NCI-H2171 (cell line): ENCODE measurements at places on chromosomes 13 and 19.

- no peak for DNase-seq
These were observed 794.3 kb downstream of the LIG4 start for GRCh38 chr13:107421028-107421427.

DNA sequence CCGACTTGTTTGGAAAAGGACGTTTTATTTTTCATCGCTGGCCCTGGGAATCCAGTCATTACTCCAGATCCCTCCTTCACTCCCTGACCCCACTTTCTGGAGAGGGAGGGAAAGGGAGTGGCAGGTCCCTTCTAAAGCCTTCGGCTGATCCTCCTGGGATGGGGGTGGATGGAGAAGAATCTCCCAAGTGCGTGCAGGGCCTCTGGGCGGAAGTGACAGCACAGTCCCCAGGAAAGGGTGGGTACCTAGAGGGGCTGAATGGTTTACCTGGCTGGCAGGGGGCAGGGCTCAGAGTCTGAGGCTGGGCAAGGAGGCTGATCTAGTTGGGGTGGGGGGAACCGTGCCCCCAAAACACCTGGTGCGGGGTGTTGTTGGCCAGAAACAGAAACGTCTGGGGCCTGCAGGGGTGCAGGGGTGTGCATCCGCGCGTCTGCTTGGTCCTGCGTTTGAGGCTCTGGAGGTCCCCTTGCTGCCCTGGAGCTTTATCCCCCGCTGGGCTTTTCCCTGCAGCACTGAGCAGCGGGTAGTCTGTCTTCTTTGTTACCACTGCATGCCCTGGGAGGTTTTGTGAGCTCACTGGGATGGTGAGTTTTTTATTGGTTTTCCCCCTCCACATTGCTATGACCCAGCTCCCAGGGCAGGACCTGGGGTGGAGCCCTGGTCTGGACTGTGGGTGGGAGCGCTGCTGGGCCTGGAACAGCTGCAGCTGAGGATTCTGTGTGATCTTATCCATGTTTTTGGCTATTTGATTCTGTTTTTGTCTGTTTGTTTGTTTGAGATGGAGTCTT lies 3.0 kb upstream of the ZNF628 start:
- DNase-seq, result no peak

- DNase-seq, result peak; percentile 91
These were observed at the start of gene POU4F1 for GRCh38 chr13:78603240-78603957. Gene POU4F1 (minus strand): TSS chr13:78603552. CDS start chr13:78603326, 226 bp downstream.

DNA sequence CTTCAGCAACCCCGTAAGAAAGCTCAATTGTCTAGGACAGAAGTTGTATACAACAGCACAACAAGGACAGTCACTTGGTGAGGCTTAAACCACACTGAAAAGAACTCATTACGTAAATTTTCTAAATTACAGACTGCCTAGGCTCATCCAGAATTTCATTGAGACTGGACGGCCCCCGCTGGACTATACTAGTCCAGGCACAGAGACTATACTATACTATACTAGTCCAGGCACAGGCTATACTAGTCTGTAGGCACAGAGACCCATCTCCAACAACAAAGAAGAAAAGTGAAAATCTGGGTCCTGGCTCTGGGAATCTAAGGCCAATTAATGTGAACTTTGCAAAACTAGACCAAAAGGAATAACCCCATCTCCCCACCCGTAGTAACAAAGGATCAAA lies 700 bp downstream of the ZNF816 start:
- DNase-seq, result no peak

DNA sequence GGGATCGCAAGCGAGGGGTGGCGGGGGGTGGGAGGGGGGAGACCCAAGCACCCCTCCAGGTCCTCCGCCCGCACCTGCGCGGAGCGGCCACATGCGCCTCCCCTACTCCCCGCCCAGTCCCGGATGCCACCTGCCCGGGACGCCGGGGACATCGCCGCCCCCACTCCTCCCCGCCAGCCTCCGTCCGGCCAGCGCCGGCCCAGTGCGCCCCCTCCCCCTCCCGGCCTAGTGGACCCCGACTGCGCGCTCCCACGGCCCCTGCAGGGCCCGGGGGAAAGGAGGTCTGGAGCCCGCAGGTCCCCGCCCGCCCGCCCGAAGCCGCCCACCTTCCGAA lies 263 bp downstream of the RHPN2 start:
- peak; percentile 27 for DNase-seq

- no peak for DNase-seq
These were observed 37.7 kb upstream of the ESD start for GRCh38 chr13:46834657-46835056.

- DNase-seq, result no peak
These were observed 79.1 kb downstream of the ESD start for GRCh38 chr13:46717856-46718255.

GRCh38 chr13:29887030-29887557 lies 36.7 kb upstream of the UBL3 start:
- no peak for DNase-seq

DNA sequence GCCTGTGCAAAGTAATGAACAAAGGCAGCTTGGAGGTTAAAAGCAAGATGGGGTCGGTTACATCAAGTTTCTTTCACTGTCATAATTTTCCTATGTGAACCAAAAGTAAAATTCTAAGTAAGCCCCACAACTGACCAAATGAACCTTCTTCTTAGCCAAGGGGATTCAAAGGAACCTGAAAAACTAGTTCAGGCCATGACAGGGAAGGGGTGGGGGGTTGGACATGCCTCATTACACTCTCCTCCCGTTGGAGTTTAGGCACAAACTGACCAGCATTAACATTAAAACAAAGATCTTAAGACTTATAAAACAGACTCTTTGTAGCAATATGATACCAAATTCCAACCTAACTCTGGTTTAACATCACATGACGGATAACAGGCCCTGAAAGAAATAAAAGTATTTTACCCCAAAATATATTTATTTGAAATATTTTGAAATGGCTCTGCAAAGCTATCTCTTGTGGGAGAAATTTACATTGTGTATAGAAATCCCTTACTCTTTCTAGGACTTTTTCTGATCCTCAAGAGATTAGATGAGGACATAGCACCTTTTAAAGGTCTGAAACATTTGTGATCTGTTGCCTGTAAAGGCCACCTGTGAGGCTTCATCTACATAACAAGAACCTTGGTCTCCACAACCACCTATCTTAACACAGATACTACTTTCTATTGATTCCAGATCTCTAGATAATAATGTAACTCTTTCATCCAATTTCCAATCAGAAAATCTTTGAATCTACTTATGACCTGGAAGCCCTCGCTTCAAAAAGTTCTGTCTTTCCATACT lies 1829.0 kb upstream of the MIR17HG start:
- DNase-seq, result no peak

DNA sequence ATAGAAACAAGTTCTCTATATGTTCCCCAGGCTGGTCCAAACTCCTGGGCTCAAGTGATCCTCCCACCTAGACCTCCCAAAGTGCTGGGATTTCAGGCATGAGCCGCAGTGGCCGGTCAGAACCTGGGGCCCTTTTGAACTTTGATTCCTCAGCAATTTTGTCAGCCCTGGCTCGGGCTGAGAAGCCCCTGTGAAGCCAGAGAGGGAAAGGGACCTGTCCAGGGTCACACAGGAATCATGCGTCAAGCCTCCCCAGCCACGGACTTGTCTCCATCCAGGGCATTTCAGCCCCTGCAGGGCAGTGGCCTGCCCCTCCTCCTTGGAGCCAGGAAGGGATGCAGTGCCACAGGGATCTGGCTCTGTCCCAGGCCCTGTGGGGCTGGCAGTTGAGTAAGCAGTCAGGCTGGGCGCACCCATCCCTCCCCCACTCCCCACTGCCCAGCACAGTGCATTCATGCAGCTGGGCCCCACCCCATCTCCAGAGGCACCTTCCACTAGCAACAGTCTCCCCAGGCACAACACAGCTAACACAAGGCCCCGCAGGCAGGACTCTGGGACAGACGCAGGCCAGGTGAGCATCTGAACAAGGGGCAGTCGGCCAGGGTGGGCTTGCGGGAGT lies at the start of gene CAPS:
Gene CAPS (plus strand): TSS at position 516 of the 619 bp plus-strand sequence. CDS start 153 bp downstream, outside the sequence.
- DNase-seq, result no peak

DNA sequence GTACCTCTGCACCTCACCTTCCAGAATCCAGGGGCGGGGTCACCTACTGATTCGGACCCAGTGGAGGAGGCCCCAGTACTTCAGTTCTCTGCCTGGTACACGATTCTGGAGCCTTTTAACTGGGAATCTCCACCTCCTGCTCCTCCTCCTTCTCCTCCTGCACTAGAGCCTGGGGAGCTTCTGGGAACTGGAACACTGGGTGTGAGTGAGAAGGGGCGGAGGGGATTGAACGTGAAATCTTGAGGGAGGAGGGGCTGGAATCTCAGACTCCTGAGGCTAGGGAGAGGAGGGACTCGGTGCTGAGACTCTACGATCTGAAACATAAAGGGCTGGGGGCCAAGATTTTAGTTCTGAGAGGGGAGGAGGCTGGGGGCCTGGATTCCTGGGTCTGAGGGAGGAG lies at the start of gene KLK8:
Gene KLK8 (minus strand): TSS at position 90 of the 400 bp plus-strand sequence. CDS start 437 bp downstream, outside the sequence.
- no peak for DNase-seq

DNA sequence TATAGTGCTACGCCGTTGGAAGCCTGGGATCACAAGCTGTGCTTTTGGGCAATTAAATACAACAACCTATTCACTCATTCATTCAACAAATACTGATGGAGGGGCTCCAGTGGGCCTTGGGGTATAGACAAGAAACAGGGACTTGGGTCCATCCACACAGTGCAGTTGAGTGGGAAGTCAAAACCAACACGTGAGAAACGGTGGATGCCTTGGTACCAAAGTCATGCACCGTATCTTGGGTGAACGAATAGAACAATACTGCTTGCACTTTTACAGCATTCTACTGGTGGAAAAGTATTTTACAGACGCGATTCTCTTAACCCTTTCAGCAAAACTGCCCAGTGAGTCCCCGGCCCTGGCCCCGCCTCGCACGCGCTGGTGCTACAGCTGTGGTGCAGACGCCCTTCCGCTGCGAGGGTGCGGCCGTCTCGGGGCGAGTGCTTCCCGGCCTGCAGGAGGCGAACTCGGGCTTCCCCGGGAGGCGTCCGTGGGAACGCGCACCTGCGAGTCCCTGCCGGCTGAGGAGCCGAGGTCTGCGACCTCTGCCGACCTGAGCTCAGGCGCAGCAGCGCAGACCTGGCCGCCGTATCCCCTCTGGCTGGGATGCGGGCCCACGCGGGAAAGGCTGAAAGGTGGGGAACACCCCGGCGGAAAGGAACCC lies 8.3 kb downstream of the TNFRSF19 start:
- no peak for DNase-seq

- no peak for DNase-seq
These were observed 29.6 kb upstream of the DOCK9 start for GRCh38 chr13:99007414-99007986.

- no peak for DNase-seq
These were observed 94.6 kb upstream of the FARP1 start for GRCh38 chr13:98048265-98048664.

DNA sequence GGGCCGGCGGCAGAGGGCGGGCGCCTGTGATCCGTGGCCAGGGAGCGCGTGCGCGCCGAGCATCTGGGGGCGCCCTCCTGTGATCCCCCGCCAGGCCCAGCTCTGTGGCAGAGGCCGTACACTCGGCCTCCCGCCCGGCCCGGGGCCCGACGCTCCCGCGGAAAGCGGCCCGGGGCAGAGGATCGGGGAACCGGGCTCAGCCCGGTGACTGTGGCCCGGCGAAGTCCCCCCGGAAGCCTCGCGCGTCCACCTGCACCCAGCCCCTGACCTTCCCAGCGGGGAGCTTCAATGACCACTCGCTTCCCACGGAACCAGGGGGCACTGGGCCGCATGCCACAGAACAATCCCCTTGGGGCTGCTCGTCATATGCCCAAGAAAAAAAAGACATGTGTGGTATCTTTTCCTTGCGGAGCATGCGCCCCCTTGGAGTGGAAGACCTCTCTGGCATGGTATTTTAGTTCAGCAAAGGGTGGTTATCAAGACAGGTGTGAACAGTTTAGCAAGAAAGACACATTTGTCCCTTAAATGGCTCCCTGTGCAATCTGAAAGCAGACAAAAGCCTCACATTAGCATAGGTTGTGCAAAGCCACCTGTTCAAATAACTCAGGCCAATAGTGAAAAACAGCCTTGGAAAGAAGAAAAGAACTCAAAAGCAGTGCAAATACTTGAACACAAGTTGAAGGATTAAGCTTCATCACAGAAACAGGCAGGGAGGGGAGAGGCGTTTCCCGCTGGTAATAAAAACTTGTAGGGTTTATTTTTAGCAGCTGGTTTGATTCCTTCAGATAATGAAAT lies 290.9 kb upstream of the SOX21 start:
- DNase-seq, result peak; percentile 60

DNA sequence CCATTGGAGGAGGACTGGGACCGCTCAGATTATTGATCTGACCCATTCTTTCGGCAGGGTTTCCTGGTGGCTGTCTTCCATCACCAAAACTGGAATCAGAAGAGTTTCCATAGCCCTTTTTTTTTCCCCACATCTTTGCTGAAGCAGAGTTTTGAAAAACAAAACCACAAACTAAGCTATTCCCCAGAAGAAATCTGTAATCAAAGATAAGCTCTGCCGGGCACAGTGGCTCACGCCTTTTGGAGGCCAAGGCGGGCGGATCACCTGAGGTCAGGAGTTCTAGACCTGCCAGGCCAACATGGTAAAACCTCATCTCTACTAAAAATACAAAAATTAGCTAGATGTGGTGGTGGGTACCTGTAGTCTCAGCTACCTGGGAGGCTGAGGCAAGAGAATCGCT lies 4.2 kb upstream of the ICAM1 start:
- no peak for DNase-seq

DNA sequence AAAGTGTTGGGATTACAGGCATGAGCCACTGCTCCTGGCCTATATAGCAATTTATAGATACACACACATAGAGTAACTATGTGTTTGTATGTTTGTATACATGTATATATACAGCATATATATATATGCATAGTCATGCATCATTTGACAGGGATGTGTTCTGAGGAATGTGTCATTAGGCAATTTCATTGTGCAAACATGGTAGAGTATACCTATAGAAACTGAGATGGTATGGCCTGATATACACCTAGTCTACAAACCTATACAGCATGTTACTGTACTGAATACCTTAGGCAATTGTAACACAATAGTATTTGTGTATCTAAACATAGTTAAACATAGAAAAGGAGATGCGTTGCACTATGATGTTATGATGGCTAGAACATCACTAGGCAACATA lies 53.0 kb upstream of the PCCA start:
- DNase-seq, result no peak

DNA sequence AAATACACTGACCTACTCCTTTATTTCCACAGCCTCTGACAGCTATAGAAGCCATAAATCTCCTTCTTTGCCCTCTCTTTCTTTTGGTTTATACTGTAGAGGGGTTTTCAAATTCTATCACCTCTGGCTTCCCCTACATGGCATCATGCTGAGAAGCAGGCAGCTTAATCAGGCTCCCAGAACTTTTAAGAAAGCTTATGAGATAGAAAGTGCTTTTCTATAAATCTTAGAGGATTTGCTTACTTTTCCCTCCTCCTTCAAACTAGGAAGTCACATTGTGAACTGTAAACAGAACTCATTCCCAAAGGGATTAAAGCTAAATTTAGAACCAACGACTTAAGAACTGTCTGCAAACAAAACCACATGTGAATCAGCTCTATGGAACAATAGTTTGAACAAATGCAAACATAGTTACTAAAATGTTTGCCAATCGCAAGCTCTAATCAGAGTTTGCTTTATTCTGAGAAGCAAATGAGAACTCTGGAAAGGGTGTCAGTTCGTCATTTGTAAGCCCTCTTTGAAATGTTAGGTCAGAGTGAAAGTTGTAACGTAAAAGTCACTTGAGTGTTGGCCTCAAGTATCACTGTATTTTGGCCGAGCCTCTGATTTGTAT lies 344.1 kb downstream of the RFC3 start:
- DNase-seq, result no peak

- DNase-seq, result no peak
These were observed 1005.4 kb downstream of the OLFM4 start for GRCh38 chr13:54034047-54034446.
